ENCODE measurements at places on chromosomes 5 and 9.

GRCh38 chr9:96071076-96071814, 195.8 kb downstream of the ERCC6L2 start:
- DNase-seq = peak; percentile 35

GRCh38 chr5:157214861-157215513, 34.3 kb downstream of the ITK start:
- DNase-seq = no peak

DNA sequence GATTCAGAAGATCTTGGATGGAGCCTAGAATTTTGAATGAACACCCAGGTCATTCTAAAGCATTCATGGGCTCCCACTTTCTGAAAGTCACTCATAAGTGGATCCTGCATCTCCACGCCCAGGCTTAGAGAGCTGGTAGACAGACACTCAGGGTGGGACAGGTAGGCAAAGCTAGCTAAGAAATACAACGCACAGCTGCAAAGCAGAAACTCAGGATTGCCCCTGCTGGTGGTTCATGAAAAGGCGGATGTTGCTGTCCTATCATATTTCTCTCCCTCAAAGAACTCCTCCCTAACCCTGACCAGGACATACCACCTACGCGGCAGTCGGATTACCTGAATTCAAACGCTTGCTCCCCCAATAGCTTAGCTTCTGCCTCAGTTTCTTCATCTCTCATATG, 226.5 kb downstream of the GLIS3 start:
- no peak for DNase-seq

DNA sequence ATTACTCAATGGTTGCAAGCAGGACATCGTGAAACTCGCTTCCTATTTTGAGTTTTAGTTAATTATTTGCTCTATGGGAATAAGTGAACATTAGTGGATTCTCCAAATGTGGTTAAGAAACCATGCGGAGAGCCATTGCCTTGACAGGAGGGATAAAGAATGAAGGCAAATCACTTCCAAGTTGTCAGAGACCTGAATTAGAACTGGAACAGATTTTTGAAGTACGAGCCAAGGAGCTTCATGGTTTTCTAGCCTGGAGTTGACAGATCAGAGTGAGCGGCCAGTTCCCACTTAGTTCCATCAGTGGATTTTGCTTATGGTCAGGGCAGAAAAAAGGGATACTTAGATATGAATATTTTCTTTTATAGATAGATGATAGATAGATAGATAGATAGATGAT, 171.4 kb upstream of the CDH10 start:
- no peak for DNase-seq

- no peak for DNase-seq
Measured at GRCh38 chr5:151249281-151249680, 3.7 kb upstream of the GM2A start.

DNA sequence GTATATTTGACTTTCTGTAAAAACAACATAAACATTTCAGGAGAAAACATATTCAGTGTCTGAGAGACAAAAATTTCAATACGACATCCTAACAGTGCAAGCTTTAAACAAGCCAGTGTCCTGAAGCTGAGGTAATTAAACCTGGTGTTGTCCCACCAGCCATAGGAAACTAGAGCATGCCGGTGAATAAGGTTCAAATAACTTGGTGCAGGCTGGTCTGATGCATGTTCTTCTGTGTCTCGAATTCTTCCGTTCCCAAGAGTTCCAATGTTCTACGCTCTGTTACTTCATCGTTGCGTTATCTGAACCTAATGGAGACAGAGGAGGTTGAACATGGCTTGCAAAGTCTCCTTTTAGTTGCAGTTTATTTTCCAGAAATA, 48.9 kb downstream of the ADAMTS16 start:
- no peak for DNase-seq

GRCh38 chr9:38338342-38339018, 54.0 kb upstream of the ALDH1B1 start:
- DNase-seq = no peak

DNA sequence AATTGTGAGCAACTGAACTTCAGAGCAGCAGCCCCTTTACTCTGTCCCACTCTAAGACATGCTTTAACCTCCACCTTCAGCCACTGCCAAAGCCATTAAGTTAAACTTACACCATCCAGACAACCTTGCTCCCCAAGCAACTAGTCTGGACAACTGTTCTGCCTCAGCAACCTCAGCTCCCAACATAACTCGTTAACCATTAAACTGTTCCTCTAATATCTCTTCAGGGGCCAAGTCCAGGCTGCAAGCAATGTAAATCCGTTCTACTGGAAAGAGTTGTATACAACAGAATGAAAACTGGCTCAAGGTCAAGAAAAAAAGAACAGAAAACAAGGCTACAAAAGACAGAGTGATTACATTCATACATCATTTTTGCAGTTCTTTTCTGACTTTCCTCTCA, 131.7 kb upstream of the TARS1 start:
- DNase-seq = no peak

- no peak for DNase-seq
Measured at GRCh38 chr5:10590226-10590999, 26.5 kb downstream of the ANKRD33B start.

DNA sequence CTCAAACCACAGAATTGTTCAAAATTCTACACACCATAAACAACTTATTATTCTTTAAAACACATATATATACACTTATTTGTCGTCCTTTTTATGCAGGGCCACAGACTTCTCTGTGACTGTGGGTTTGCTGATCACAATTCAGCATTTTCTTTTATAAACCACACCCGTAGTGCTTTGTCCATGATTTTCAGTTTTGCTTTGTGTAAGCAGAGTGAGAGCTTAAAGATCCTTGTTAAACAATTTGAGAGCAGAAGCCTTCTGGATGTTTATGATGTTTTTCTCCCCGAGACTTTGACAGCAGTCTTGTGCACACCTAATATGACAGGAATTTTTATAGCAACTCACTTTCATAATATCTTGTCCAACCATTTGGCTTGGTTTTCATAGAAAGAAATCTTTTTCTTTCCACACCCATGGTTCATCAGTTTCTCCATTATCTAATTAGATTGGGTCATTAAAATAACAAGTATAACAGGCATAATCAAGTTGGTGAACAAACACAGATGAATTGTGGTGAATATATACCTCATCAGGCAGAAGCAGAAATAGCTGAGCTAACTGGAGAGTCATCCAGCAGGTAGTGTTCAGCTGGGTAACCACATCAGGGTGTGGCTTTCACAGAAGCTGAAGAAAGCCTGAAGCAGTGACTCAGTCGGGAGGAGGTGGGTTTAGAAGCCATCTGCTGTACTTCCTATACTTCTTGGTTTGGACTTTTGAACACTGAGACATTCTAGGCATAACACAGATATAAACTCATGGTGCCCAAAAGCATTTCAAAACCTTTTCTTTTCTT, 232.8 kb downstream of the DOCK8 start:
- peak; percentile 68 for DNase-seq

GRCh38 chr9:77161191-77161590, 16.1 kb upstream of the VPS13A start:
- DNase-seq = no peak

All from stimulated activated CD4-positive, alpha-beta T cell treated with anti-CD3 and anti-CD28 coated beads, Interleukin-15, amount 100 ng/mL, for 24 hours (primary cell).